ENCODE measurements at places on chromosomes 16 and 17.

GRCh38 chr16:83940630-83941378 is 12.2 kb upstream of the OSGIN1 start:
- peak overlapping the region; percentile 6 for H3K27ac ChIP-seq
- peaks cover 11% of the 10 kb centered on the region for H3K27me3 ChIP-seq
- peaks cover 4% of the 10 kb centered on the region for H3K36me3 ChIP-seq
- no peaks in the 10 kb centered on the region for H3K4me1 ChIP-seq
- H3K4me3 ChIP-seq = no peak overlapping the region
- DNase-seq = no peak

DNA sequence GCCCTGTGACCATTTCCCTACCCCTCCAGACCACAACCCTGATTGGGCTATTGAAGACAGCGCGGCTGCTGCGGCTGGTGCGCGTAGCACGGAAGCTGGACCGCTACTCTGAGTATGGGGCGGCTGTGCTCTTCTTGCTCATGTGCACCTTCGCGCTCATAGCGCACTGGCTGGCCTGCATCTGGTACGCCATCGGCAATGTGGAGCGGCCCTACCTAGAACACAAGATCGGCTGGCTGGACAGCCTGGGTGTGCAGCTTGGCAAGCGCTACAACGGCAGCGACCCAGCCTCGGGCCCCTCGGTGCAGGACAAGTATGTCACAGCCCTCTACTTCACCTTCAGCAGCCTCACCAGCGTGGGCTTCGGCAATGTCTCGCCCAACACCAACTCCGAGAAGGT is 12.5 kb downstream of the KCNH6 start:
- H3K4me3 ChIP-seq = no peak overlapping the region
- peaks cover 49% of the 10 kb centered on the region for H3K27me3 ChIP-seq
- peaks cover 15% of the 10 kb centered on the region for H3K4me1 ChIP-seq
- no peaks in the 10 kb centered on the region for H3K36me3 ChIP-seq
- no peak for DNase-seq
- no peak overlapping the region for H3K27ac ChIP-seq

DNA sequence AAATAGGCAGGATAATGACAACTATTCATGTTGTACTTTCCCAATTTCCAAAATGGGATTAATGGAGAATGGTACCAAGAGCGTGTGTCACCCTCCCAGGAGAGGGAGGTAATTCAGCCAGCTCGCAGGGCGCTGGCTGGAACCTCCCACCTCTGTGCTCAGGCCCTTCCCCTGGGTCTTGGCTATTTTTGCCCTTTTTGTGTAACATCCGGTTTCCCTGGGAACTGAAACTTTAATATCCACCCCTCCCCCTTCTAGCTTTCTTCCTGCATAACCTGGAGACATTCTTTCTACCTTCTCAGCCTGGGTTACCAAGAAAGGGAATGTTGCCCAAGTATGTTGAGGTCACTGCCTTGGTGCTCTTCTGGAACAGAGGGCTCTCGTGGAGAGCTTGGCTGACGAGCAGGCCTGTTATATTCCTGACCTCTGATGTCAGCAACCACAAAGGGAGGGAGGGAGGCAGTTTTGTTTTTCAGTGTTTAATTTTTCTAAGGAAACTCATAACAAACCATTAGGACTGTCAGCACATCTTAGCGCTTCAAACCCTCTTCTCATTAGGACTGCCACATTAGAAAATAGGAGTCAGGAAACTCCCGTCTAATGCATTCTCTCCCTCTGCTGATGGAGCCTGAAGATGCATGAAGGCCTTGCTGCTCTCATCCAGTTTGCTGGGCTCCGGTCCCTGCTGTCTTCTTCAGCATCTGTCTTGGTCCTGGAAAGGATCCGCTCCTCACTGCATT is 25.6 kb downstream of the ITGB3 start:
- H3K4me1 ChIP-seq = peaks cover 7% of the 10 kb centered on the region
- peaks cover 14% of the 10 kb centered on the region for H3K27me3 ChIP-seq

DNA sequence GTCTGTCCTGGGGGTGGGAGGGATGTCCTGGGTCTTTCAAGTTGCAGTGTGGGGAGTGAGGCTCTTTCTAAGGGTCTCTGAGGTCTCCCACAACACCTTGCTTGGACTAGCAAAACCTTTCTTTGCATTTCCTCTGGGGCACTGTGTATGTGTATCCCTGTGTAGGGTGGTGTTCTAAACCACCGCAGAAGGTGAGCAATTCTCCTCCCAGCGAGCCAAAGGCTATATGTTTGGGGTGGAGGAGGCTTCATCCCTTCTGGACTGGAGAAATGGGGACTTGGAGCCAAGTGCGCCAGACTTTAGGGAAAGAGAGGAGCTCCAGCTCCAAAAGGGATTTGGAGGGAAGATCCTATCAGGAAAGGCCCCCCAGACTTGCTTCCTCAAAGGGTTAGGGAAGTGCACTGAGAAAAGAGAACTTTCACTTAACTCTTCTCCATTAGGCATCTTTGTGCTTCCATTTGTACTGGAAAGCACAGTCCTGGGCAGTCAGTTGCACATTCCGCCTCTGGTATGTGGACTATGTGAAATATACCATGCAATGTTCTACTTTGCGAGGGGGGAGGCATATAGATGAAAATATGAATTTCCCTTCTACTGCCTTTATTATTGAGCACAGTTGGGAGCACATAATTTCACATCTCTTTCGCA is 18.9 kb upstream of the HOXB9 start:
- H3K36me3 ChIP-seq = peaks cover 14% of the 10 kb centered on the region
- DNase-seq = no peak
- H3K27me3 ChIP-seq = peaks cover 78% of the 10 kb centered on the region
- H3K4me3 ChIP-seq = peak overlapping the region; percentile 81
- peaks cover 32% of the 10 kb centered on the region for H3K4me1 ChIP-seq

- no peak overlapping the region for H3K27ac ChIP-seq
- no peaks in the 10 kb centered on the region for H3K27me3 ChIP-seq
- H3K4me1 ChIP-seq = peaks cover 21% of the 10 kb centered on the region
Measured at GRCh38 chr17:50482516-50482915, 3.9 kb downstream of the RSAD1 start.

DNA sequence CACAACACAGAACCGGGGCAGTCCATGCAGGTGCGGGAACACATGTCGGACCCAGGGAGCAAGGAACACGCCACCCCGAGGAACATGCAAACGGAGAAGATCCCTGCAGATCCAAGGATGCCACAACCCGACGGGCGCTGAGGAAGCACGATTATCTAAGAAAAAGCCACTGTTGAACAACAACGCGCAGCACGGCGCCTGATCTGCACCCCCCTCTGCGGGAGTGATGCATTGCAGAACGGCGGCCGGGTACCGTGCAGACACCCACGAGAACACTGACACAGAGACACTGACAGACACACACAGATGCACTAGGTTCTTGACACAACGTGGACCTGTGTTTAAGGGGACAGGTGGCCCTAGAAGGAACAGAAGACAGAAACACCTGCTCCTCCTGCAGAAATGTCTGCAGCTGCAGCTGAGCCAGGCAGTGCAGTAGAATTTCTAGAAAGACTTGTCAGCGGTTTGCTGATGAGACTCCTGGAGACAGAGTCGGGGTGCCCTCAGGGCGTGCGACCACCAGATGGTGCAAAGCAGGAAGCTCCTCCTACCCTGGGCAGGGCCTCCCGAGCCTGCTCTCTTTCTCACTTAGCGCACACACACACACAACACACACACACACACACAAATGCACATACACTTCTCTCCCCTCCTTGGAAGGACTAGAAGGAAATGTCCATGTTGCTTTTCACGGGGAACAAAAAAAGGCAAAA is 7.5 kb downstream of the NPTX1 start:
- no peaks in the 10 kb centered on the region for H3K36me3 ChIP-seq
- peaks cover 14% of the 10 kb centered on the region for H3K4me1 ChIP-seq
- no peak overlapping the region for H3K27ac ChIP-seq

DNA sequence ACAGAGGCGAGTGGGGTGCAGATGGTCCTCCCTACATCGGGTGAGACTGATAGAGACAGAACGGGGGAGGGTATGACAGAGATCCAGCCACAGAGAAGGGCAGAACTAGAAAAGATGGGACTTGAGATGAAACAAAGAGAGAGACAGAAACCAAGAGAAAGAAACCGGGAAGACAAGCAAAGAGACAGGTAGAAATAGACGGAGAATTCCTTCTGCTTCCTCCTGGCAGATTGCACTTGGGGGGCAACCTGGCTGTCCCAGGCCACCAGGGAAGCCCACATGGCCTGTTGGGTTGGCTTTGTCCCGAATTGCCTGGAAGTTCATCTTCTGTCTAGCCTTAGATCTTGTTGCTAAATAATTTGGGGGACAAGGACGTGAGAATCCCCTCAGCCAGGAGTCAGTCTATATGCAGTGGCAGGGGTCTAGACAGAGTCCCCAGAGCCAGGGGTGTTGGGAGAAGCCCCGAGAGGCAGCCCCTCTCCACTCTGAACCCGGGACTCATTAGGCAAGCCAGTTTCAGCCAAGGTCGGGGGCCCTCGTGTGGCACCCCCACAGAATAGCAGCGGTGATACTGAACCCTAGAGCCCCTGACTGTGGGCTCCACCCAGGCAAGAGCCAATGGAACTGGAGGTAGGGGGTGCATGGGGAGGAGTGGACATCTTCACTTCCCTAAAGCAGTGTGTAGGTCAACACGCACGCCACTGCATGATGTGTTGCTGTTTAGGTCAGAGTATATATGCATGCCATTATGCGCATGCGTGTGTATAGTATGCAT is 627 bp upstream of the TSPOAP1 start:
- peaks cover 68% of the 10 kb centered on the region for H3K4me1 ChIP-seq
- peak; percentile 65 for DNase-seq
- H3K27ac ChIP-seq = peak overlapping the region; percentile 91
- peak overlapping the region; percentile 85 for H3K4me3 ChIP-seq
- no peaks in the 10 kb centered on the region for H3K27me3 ChIP-seq
- H3K36me3 ChIP-seq = peaks cover 69% of the 10 kb centered on the region

DNA sequence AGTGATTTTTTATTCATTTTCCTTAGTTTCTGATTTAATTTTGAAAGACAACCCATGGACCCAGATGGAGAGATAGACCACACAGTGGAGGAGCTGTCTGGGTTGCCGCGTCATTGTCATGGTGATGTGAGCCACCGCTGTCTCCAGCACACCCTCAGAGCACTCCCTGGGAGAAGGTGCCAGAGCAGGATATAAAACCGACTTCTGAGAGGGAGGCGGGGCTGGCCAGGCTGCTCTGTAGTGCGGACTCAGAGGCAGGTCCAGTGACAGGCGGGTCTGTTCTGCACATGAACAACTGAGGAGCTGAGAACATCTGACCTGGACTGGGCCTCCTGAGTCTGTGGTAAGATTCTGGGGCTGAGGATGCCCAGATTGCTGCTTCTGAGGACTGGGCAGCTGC is 216.3 kb upstream of the NLRP1 start:
- no peaks in the 10 kb centered on the region for H3K4me1 ChIP-seq
- H3K27me3 ChIP-seq = peaks cover 70% of the 10 kb centered on the region
- no peak overlapping the region for H3K4me3 ChIP-seq
- no peak overlapping the region for H3K27ac ChIP-seq
- H3K36me3 ChIP-seq = no peaks in the 10 kb centered on the region

DNA sequence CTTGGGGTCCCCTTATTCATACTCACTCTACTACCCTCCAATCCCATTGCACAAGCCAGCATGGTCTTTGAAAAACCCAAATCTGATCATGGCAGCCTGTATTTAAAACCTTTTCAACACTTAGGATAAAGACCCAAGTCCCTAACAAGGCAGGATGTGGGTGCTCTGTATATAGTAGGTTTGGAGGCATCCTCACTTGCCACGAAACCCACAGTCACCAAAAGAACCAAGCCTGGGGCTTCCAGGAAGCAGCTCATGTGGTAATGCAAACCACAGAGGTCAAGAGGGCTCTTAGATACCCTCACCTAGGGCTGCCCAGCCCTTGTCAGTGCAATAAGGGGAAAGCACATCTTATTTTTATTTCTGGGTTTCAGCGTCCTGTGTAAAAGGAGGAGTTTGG is 218.6 kb upstream of the ASIC2 start:
- no peak overlapping the region for H3K4me3 ChIP-seq
- peaks cover 12% of the 10 kb centered on the region for H3K4me1 ChIP-seq
- H3K27me3 ChIP-seq = peaks cover 19% of the 10 kb centered on the region
- no peak overlapping the region for H3K27ac ChIP-seq

DNA sequence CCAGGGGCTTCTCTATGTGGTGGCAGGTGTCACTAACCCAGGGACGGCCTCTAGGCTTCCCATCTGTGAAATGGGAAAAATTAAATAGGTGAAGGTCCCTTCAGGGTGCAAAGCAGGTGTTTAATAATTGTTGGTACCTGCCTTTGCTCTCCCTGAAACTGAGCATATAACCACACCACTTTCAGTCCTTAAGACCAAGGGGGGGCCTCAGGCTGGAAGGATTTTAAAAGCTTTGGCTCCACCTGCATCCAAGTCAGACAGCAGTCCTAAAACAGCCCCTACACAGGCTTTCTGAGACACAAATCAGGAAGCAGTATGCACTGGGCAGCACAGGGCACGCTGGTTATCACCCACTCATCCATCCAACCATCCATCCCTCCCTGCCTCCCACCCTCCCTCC is 55.0 kb downstream of the TK2 start:
- H3K27ac ChIP-seq = no peak overlapping the region
- peaks cover 3% of the 10 kb centered on the region for H3K36me3 ChIP-seq
- H3K27me3 ChIP-seq = no peaks in the 10 kb centered on the region
- no peak overlapping the region for H3K4me3 ChIP-seq
- H3K4me1 ChIP-seq = peaks cover 6% of the 10 kb centered on the region

- no peak for DNase-seq
- H3K36me3 ChIP-seq = peaks cover 12% of the 10 kb centered on the region
- peak overlapping the region; percentile 93 for H3K4me3 ChIP-seq
- H3K27ac ChIP-seq = no peak overlapping the region
- no peaks in the 10 kb centered on the region for H3K27me3 ChIP-seq
- H3K4me1 ChIP-seq = peaks cover 23% of the 10 kb centered on the region
Measured at GRCh38 chr16:56683424-56684172, 1.3 kb downstream of the MT1X start.

- H3K36me3 ChIP-seq = peaks cover 7% of the 10 kb centered on the region
- DNase-seq = no peak
- H3K27me3 ChIP-seq = no peaks in the 10 kb centered on the region
- H3K27ac ChIP-seq = no peak overlapping the region
Measured at GRCh38 chr16:31136287-31136662, 748 bp upstream of the PRSS8 start.

DNA sequence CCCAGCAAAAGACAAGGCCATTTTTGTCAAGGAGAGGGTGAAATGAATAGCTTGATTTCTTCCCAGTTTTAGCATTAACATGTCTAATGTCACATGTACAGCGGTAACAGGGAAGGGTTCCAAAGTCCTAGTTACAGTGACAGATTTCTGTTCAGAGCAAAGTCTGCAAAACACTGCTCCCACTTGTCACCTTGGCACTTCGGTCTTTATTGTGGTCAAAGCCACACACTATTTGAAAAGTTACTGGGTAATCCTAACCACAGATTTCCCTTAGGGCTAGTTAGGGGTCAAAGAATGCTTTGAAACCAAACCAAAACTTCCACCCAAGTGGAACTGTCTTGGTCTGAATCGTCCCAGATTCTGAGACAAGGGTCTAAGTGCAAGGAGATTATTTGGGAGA is 455.6 kb downstream of the HS3ST3B1 start:
- no peaks in the 10 kb centered on the region for H3K4me1 ChIP-seq
- H3K27me3 ChIP-seq = peaks cover 46% of the 10 kb centered on the region
- H3K36me3 ChIP-seq = no peaks in the 10 kb centered on the region
- no peak overlapping the region for H3K27ac ChIP-seq

DNA sequence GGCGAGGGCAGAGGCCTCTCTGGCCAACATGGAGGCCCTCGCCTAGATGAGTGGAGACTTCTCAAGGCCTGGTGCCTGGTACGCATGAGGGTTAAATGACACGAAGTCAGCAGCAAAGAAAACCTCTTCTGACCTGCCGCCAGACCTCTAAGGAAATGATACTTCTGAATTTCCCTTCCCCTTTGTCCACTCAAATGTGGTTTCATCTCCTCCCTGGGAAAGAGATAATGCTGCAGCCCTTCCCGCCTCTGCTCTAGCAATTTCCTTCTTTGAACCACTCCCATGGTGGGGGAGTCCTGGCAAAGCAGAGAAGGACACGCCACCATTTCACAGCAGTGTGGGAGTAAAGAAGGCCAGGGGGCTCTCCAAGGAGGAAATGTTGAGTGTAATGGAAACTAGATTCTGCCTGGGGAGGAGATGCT is 65.7 kb upstream of the BCAR1 start:
- H3K4me1 ChIP-seq = peaks cover 26% of the 10 kb centered on the region
- no peak overlapping the region for H3K4me3 ChIP-seq
- no peak overlapping the region for H3K27ac ChIP-seq

All from central memory CD8-positive, alpha-beta T cell (primary cell).